ENCODE measurements at places on chromosomes 2 and 18.

DNA sequence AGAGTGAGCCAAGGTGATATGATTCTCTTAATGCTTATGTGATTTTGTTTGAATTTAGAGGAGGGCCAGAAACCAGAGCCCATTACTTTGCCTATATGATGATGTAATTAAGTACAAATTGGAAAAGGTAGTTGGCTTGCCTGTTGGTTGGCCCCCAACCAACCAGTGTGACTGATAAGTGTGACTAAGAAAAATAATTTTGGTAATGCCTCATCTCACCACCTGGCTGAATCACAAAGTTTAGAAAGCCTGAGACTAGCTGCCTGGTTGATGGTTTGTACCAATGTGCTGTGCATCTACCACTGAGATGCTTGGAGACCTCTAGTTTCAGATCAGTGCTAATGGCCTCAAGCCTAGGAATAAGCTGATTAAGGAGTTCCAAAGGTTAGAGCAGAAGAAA lies 338.7 kb downstream of the CDH2 start:
- DNase-seq, result no peak

DNA sequence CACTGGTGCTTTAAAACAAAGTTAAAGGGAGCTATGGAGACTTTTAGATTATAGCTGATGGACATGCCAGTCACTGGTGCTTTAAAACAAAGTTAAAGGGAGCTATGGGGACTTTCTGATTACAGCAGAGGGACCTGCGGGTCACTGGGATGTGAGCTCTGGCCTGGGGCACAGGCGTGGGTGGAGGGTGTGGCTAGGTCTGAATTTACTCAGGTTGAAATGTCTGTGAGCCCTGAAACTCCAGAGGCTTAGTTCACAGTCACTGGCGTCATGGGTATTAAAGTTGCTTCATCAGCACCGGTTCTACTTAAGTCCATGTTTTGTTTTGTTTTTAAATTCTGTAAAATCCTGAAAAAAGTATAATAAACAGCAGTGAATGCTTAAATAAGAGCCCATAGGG lies 49.0 kb upstream of the TMEM18 start:
- no peak for DNase-seq

DNA sequence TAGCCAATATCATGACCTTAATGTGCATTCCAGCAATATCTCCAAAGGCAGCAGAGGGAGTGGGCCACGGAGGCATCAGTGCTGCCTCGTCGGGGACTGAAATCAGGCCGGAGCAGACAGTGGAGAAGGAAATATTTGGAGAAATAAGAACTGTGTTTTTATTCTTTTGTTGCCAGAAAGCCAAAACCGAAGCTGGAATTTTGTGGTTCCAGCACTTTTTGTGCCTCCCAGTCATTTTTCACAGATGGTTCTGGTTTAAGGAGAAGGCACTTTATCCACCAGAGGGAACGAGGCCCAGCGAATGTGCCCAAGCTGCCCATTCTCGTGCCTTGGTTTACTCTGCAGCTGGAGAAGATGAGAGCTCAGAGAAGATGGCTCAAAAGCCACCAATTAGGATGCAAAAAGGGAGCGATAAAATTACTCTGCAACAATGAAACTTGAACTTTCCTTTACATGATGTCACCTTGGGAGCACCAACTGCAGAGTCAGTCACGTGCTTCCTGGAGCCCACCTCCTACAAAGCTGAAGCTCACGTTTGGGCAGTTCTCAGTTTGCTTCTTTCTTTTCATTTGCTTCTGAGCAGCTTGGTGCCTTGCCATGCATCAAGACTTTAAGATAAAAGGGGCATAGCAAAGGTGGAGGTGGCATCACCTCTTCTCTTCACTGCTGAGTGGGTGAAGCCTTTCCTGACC lies 288.7 kb downstream of the LPIN1 start:
- DNase-seq, result no peak

GRCh38 chr2:36756438-36756837 lies 59.9 kb downstream of the VIT start:
- DNase-seq, result no peak

GRCh38 chr18:26521617-26522016 lies 26.7 kb downstream of the KCTD1 start:
- DNase-seq, result no peak

GRCh38 chr2:128280901-128281321 lies 37.8 kb downstream of the HS6ST1 start:
- no peak for DNase-seq

DNA sequence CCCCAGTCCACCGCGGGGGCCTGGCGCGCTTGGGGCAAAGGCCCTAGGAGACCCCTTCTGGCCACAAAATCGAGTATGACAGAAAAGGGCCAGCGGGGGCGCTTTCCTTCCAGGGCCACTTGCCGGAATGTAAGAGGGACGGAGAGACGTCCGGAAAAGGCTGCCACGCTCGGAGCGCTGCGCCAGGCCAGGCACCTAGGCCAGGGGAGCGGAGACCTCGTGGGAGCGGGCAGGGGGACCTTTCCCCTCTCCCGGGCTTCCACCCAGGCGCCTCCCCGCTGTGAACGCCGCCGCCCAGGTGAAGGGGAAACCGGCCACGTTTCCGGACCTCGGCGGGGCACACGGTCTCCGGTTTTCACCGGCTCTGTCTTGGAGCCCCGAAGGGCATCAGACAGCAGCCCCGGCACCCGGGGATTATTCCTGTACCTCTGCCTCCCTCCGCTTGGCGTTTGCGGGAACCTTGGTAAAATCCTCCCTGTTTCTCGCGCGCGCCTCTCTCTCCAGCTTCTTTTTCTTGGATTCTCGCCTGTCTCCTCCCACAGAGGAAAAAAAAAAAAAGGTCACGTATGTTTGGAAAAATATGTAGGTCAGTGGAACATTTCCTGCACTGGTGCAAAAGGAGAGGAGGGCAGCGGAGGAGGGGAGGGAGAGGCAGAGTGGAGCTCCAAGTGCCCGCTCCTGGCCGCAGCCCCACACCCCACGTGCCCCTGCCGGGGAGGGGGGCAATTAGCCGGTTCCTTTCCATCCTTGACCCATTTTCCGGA lies 1.2 kb upstream of the NPAS2 start:
- no peak for DNase-seq

- no peak for DNase-seq
These were observed 638 bp upstream of the IRS1 start for GRCh38 chr2:226799976-226800940.

- DNase-seq, result peak; percentile 36
These were observed 2.2 kb downstream of the INO80D start for GRCh38 chr2:206083602-206084438.

DNA sequence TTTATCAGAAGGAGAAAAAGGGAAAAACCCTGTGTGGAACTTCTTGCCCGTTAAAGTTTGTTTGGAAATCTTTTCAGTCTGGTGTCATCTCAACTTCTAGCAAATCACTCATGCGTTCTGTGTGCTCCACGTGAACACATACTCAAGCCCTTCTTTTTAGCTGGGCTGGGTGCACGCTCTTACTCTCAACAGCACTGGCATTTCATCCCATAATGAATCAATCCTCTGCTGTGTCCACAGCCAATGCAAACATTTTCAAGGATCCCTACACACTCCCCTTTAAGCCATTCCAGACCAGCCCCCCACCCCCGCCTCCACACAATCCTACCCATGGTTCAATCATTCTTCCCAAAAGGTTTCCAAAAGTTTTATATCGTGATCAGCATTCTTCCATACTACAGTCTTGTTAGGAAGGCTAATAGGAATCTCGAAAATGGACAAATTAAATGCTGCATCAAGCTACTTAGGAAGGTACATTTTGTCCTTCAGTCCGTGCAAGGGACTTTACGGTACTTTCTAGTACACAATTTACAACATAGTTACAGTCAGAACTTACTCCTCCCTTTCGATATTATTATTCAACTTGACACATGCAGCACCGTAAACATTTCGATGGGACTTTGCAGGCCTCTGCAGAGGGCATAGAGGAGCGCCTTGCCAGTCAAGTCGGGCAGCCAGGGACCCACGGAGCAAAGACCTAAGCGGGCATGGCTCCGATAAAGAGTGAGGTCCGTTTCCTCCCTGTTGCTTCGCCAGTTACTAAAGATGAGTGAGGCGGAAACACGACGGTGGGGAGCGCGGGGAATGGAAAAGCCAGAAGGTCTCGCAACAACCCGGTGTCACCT lies 1.4 kb downstream of the PTGR3 start:
- peak; percentile 63 for DNase-seq

- DNase-seq, result no peak
These were observed 787 bp downstream of the ERBB4 start for GRCh38 chr2:212537726-212538304.

DNA sequence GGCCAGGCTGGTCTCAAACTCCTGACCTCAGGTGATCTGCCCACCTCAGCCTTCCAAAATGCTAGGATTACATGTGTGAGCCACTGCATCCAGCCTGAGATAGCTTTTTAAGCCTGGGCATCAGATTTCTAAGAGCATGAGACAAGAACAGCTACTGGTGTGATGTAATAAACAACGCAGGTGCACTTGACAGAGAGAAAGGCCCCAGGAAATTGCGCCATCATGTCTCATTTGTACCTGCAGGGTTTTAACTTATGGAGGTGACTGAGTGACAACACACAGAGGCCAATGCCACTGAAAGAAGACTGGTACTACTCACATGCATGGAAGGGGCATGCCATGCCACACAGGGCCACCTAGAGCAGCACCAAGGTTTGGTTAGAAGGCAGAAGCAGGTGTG lies 209.4 kb downstream of the SP3 start:
- no peak for DNase-seq

GRCh38 chr2:45778720-45779171 lies 127.3 kb downstream of the PRKCE start:
- DNase-seq, result peak; percentile 36

DNA sequence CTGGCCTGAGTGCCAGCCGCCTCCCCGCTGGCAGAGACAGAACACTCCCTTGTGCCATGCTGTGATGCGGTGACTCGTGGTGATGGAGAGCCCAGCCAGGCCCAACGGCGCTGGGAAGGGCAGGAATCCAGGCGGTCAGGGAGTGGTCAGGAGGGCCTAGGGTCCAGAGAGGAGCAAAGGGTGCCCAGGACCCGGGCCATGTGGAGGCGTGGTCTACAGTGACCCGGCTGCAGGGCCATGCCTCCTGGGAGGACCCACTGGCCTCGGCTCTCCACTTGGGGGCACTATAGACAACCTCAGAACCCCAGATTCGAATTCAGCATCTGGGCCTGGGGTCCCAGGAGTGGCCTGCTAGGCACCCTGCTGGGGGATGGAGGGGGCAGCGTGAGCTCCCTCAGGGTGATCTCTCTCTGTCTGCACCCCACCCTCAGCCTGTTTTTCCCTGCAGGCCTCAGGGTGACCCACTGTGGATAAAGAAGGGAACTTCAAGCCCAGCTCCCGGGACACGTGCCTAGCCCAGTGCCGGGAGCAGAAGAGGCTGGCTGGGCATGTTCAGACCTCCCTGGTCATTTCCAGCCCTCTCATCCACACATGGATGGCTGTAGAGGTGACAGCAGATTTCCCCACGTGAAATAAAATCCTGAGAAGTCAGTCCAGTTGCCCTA lies 13.0 kb downstream of the AMER3 start:
- DNase-seq, result no peak

DNA sequence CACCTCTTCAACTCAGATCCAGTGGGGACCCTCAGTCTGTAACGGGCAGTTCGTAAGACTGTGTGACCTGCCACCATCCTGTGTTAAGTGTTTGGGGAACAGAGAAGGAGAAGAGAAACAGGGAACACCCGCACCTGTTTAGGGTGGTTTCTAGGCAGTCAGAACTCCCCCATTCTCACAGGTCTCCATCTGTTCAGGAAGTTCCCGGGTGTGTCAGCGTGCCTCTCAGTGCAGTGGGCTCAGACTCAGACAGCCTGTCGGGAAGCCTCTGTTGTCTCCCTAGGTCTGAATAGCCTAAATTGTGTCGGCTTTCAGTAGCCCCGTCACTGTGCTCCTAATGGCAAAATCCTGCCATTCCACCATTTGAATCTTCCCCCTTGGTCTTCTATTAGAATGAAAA lies 256.6 kb downstream of the LOXHD1 start:
- DNase-seq, result no peak

GRCh38 chr18:74760436-74760835 lies 162.8 kb downstream of the ZNF407 start:
- DNase-seq, result no peak

- no peak for DNase-seq
These were observed 51.5 kb upstream of the ITGB6 start for GRCh38 chr2:160251569-160251968.

GRCh38 chr2:23270810-23271209 lies 114.2 kb upstream of the KLHL29 start:
- no peak for DNase-seq

DNA sequence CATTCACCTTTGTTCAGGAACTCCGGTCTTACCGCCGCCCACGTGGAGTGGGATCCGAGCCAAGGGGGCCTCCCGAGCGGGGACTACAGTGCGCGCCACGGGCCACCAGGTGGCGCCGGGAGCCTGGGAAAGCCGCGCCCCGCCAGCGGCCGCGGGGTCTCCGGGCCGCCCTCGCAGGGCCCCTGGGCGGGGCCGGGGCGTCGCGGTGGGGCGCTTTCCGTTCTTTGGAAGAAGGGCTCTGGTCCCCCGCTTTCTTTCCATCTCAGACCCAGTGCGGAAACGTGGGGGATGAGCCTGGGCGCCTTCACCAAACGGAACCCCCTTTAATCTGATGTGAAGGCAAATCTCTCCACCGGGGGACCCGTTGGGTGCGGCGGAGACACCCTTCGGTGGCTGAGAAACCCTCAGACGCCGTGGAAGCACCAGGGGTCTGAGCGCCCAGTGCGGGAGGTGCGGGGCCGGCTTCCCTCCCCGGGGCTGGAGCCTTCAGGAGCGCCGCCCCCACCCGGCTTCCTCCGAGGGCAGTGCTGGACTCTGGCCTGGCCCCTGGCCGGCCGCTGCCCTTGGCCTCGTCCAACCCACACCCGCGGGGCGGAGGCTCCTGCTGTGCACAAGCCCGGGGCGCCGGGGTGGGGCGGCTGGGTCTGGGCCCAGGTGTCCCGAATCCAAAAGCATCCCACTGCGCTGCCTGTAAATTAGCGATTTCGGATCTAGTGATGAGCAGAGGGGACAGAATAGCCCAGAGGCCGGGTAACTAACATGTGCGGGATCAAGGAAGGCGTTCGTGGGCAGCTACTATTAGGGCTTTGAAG lies 44.6 kb downstream of the GORASP2 start:
- peak; percentile 75 for DNase-seq

- no peak for DNase-seq
These were observed 456 bp downstream of the LRP1B start for GRCh38 chr2:142130111-142131009.

DNA sequence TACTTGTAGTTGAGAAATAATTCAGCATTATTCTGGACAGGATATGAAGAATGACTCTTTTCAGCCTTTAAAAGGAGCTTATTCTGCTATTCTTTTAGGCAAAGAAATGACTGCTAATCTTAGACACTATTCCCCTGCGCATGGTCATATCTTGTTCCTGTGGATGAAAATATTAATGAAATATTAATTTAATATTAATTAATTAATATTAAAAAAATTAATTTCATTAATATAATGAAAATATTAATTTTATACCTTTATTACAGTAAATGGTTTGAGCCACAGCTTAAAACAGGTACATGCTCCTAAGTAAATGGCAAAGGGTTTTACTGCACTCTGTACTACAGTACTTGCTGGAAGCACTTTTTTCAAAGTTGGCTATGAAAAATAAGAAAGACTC lies 890.1 kb upstream of the PIK3C3 start:
- DNase-seq, result no peak

GRCh38 chr2:16244966-16245320 lies 304.6 kb downstream of the MYCN start:
- no peak for DNase-seq

Measured in HL-60 (cell line).